ENCODE measurements at places on chromosomes 2 and 18.
A peak's percentile ranks its signal among the peaks of the same experiment; 100 is the strongest.

DNA sequence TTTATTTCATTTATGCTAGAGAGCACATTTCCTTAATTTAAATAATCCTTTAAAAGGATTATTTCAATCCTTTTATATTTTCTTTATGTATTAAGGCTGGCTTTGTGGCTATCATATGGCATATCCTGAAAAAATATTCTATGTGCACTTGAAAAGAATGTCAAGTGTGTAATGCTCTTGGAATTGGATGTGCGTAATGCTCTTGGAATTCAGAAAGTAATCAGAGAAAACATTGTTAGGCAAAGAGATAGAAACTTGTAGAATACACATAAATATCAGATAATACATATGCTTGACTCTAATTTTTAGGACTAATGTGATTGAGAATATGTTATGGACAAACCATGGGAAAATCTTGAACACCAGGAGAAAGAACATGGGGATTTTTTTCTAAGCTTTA, 197.5 kb upstream of the COL3A1 start:
- no peak for DNase-seq

DNA sequence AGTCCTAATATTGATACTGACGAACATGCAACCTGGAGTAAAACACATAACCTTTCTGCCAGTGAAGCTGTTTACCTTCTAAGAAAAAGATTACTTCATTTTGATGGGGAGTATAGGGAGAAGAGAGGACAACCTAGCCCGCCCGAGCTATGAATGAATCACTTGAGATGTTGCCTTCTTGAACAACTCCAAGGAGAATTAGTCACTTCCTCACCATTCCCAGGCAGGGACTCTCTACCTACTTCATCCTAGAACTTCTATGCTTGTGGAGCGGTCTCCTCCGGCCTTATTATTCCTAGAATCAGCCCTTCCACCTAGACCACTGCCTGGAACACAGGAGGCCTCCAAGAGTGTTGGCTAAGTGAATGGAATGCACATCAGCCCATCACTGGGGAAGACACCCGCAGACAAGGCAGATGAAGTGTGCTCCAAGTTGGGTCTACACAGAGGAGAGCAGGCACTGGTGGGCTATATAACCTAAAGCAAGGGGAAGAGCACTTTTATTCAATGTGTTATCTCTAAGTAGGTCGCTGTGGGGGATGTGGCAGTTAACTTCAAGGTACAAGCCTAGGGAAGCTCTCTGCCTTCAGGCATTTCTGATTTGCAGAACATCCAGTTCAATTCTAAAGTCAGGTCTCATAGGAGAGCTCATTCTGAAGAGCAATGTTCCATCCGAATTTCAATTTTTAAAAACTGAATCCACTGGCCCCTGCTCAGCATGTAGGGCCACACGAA, 57.4 kb downstream of the STK39 start:
- no peak for DNase-seq

GRCh38 chr2:31674446-31674845, 93.7 kb upstream of the SRD5A2 start:
- no peak for DNase-seq

DNA sequence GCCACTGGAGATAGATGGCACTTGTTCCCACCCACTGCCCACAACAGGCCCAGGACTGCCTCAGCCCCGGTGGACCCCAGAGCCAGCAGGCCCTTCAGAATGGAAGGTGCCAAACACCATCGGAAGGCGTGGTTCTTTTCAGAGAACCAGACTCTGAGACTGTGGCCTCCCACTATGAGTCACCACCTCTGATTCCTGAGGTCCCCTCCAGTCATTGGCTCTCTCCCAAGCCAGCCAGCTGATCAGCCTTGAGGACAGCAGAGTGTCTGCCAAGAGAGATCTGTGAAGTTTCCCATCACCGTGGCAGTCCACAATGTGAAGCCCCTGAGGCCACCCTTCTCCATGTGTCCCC, 10.4 kb upstream of the MAP3K2 start:
- peak; percentile 70 for DNase-seq

DNA sequence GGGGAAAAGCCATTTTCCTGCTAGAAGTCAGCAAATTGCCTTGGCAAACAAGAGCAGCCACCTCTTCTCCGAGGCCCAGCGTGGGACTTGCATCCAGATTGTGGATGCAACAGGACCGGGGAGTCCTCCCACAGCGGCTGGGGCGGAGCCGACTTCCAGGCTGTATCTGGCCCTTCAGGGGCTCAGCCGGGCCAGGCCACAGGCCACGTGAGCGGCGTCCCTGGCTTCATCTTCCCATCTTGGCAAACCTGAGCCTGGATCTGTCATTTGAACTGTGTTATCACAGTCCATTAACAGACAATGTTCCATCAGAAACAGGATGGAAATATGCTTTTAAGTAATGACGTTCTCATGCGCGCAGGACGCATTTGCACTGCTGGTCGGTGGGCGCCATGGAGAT, 483.5 kb upstream of the SALL3 start:
- DNase-seq, result no peak

DNA sequence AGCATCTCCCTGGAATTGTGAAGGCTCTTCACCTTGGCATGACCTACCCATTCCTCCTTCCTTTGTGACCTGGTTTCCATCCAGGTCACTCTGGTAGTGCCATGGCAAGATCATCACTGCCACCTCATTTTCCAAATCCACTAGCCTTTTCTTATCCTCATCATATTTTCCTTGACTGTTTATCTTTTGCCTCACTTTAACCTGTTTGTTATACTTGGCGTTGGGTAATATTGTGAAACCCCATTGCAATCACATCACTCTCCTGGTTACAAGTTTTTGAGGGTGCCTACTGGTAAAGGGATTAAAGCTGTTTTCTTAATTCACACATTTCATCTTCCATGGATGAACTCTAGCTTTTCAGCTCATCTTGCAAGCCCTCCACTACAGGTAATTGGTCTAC, 39.1 kb upstream of the IGFBP2 start:
- no peak for DNase-seq
